ENCODE measurements at places on chromosomes 11 and 22.
A peak's percentile ranks its signal among the peaks of the same experiment; 100 is the strongest.

- peak; percentile 26 for DNase-seq
Observed at GRCh38 chr22:44289414-44290171, 23.2 kb downstream of the SHISAL1 start.

GRCh38 chr11:9943386-9944110, 279.7 kb downstream of the SWAP70 start:
- DNase-seq, result peak; percentile 95

DNA sequence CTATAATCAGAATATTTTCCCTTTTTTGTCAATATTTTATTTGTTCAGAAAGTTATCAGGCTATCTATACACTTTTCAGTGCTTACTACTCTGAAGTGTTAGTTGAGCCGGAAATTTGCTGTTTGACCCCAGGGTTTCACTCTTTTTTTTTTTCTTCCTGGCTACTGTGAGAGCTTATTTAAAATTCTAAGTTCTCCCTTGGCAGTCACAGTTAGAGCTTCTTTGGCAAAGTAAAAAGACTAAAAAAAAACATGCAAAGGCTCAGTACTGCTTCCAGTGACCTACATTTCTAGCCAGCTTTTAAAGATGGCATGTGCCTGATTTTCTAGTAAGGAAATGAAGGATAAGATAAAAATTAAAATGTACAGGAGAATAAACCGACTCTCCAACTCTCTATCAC, 48.4 kb downstream of the ELP4 start:
- no peak for DNase-seq

DNA sequence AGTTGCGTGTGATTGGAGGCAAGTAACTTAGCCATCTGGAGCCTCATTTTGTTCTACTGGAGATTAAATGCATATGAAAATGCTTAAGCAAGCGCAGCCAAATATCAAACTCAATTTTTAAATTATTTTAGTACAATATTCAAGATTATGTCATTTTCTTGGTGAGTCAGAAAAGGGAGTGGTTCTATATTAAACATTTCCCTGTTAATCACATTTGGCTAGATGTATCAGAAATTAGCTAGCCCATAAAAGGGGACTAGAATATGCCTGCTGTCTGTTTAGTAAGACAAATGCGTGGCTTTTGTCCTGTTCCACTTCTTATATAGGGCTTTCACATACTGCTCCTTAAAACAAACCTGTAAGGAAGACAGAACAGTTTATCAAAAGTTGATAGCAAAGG, 35.0 kb upstream of the BMAL1 start:
- no peak for DNase-seq

GRCh38 chr11:35103366-35104208, 35.4 kb upstream of the CD44 start:
- DNase-seq, result peak; percentile 64

GRCh38 chr22:50169774-50170341, 673 bp upstream of the PANX2 start:
- DNase-seq, result no peak

GRCh38 chr22:43880541-43880991, 11.2 kb downstream of the PNPLA5 start:
- no peak for DNase-seq

- peak; percentile 24 for DNase-seq
Observed at GRCh38 chr11:106999196-106999595, 19.1 kb downstream of the GUCY1A2 start.

DNA sequence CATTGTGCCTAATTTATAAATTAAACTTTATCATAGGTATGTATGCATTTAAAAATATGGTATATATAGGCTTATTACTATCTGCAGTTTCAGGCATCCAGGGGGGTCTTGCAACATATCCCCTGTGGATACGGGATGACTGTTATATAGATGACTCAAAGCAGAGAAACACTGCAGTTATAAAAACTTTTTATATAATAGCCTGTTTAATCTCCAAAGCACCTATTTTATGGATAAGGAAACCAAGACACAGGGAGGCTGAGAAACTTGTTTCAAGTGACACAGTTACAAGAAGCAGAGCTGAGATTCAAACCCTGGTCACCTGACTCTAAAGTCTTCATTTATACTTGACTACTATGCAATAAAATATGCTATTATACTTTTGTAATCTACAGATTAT, 897.7 kb downstream of the KCNA4 start:
- DNase-seq, result peak; percentile 44

DNA sequence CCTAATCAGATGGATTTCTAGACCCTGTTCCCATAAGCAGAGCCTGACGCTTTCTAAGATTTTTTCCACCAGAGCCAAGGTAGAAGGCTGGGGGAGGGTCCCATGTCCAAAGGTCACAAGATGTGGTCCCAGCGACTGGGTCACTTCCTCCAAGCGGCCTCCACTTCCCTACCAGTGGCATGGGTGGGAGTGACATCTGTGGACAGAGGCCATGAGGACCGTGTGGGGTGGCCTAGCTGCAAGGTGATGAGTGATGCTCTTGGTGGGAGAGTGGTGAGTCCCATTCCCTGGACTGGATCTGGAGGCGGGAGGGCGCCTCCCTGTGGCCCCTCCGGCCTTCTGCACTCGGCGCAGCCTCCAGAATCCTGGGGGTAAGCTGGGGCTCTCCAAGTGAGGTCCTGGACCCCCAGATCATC, 32.4 kb upstream of the PRR5 start:
- DNase-seq, result no peak

GRCh38 chr11:35529971-35530495, 4.6 kb upstream of the PAMR1 start:
- peak; percentile 99 for DNase-seq

DNA sequence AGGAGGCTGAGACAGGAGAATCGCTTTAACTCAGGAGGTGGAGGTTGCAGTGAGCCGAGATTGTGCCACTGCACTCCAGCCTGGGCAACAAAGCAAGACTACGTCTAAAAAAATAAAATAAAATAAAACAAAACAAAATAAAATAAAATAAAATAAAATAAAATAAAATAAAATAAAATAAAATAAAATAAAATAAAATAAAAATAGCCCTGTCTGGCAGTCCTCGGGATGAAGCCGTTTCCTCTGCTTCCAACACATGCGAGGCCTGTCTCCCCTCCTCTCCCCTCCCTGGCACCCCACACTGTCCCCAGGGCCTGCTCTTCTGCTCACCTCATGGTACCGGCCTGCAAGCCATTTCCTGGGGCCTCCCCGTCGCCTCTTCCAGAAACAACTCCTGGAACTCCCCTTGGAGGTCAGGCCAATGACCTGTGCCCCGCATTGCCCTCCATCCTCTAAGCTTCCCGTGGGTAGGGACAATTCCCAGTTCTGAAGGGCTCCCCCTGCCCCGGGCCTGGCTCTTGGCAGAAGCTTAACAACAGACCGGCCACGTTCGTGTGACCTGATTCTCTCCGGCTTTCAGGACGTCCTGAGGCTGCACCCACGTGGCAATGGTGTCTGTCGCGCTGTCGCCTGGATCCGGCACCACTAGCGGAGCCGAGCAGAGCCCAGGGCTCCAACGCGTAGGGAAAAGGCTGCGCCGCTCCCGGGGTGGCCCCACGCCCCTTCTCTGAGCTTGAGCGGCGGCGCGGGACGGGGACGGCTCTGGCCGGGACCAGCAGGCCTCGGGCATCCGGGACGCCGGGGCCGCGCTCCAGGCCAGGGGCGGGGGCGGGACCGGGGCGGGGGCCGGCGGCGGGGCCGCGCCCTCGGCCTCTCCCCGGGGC, 456 bp upstream of the PARVB start:
- DNase-seq, result peak; percentile 38

GRCh38 chr11:1933416-1934334, 13.5 kb upstream of the MRPL23 start:
- DNase-seq, result no peak

- no peak for DNase-seq
Observed at GRCh38 chr11:10673501-10674062, 20.0 kb downstream of the IRAG1 start.

- peak; percentile 86 for DNase-seq
Observed at GRCh38 chr11:70381872-70382861, 16.2 kb upstream of the CTTN start.

GRCh38 chr11:27656806-27657483, 43.3 kb downstream of the BDNF start:
- DNase-seq, result no peak

DNA sequence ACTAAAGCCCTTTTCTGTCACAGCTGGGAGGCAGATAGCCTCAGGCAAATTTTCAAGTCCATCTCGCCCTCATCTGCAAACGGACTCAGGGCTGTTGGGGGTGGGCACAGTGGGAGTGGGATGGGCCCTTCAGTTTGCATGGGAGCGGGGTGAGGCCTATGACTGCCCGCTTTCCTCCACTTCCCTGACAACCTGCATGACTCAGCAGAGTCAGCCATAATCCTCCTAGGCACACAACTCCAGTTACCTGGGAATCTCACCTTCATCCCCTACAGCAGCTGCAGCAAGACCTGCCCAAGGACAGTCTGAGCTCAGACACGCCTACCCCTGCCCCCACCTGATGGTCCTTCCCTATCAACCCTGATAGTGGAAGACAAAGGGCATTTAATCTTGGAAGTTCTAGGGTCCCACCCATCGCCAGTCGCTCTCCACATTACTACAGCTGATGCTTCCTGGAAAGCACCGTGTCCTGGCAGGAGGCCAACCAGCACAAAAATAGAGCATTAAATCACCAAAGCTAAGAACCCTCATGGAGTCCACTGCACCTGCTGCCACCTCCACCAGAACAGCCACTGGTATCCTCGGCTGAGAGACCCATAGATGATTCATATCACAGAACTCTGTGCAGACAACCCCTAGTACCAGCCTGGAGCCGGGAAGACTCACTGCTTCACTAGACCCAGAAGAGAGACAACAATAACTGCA, 319.3 kb downstream of the DCDC1 start:
- DNase-seq, result no peak

DNA sequence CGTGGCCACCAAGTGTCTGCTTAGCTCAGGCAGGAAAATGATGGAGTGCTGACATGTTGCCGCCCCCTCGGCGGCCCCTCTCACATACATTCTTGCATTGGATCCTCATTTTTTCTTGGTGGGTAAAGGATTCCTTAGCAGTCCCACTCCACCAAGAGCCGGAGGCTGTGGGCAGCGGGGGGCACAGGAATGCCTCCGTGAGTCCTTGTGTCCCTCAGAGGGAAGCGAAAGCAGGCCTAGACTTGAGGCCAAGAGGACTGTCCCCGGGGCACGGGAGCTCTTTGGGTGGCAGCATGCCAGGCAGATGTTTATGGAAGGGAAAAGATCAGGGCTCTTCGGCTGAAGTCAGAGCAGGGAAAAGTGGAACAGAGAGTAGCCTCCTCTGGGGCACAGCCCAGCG, 21.6 kb downstream of the LRFN4 start:
- no peak for DNase-seq

Measured in fibroblast of skin of abdomen (primary cell).